ENCODE measurements at places on chromosomes 12 and 14. TPM values are rescaled to one million over a fixed set of nuclear protein-coding genes. Genes with fewer than 3 reads are reported as not detected.

GRCh38 chr14:104971447-104972240 is 6.5 kb downstream of the AHNAK2 start:
- no peak for DNase-seq

The SLC22A17 gene
- polyA plus RNA-seq, result 36.0 TPM

DNA sequence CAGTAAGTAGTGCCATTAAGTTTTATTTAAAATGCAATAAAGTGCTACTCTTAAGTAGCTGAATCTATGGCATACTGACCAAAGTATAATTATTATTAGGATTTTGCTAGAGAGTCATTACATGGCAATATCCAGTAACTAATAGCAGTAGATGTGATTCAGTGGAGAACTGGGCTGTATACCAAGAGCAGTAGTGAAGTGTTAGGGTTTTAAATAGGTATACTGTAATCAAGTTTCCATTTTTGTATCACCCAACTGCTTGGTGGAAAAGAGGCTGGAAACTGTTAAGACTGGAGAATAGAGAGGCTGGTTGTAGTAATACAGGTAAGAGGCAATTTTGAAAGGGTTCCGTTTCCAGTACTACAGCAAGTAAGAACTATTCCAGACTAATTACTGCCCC is 13.3 kb upstream of the LLPH start:
- no peak for DNase-seq

DNA sequence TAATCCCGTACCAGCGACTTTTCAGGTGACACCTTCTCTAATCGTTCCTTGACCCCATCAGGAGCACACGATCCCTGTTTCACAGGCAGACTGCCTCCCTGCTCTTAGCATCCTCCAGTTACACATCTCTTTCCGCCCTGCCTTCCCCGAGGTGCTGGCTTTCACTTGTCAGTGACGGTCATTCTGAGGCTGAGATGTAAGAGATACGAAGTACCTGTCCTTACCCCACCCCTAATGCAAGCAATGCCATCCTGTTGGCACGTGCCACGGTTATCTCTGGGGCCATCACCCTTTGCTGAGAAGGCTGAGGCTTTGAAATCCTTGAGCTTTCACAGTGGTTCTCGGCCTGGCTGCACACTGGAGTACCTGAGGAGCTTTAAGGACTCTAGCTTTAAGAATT is 24.4 kb downstream of the B4GALNT3 start:
- no peak for DNase-seq

The RHOJ gene
- polyA plus RNA-seq, result 33.9 TPM

All from IMR-90 (cell line).